Lower leg skin (tissue), 4 donors: ENCODE measurements at places on chromosomes 2 and 18. TPM values are rescaled to one million over a fixed set of nuclear protein-coding genes. Genes with fewer than 3 reads are reported as not detected.

EHBP1 gene
- 33.8 TPM for total RNA-seq

SCN9A gene
- total RNA-seq: 0.51 TPM

MC4R gene
- not detected for total RNA-seq

GPBAR1 gene
- 0.34 TPM for total RNA-seq

PCARE gene
- total RNA-seq: 0.13 TPM

DNA sequence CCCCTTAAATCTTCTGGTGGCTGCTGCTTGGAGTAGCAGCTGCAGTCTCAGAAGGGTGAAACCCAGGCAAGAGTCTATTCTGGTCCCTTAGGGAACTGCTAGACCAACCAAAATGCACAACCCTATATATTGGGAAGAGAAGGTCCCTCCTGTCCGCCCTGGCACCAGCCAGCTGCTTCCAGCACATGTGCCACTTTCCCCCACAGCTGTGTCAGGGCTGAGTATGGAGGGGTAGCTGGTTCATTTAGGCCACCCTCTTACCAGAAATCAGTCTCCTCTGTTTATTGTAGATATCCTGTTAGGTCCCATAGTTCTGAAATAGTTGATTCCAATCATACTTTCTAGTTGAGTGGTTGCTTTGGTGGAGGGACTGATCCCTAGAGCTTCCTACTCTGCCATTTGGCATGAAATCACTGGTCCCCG is 68.9 kb downstream of the BIRC6 start:
- DNase-seq: no peak

DNA sequence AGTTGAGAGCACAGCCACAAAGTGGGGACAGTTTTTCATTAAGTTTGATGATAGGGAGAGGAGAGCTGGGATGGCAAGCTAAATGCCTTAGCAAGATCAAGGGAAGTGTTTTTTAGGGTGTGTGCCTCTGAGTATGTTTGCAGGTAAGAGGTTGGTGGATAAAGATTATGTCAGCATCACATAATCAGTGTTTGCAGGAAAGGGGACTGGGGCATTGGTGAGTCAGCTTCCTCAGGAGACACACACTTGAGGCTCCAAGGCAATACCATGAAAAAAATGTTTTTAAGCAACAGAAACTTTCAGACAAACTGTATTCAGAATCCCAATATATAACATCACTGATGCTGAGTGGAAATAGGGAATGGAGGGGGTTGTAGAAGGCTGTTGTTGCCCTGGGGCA is 25.4 kb upstream of the DTNB start:
- no peak for DNase-seq

DNA sequence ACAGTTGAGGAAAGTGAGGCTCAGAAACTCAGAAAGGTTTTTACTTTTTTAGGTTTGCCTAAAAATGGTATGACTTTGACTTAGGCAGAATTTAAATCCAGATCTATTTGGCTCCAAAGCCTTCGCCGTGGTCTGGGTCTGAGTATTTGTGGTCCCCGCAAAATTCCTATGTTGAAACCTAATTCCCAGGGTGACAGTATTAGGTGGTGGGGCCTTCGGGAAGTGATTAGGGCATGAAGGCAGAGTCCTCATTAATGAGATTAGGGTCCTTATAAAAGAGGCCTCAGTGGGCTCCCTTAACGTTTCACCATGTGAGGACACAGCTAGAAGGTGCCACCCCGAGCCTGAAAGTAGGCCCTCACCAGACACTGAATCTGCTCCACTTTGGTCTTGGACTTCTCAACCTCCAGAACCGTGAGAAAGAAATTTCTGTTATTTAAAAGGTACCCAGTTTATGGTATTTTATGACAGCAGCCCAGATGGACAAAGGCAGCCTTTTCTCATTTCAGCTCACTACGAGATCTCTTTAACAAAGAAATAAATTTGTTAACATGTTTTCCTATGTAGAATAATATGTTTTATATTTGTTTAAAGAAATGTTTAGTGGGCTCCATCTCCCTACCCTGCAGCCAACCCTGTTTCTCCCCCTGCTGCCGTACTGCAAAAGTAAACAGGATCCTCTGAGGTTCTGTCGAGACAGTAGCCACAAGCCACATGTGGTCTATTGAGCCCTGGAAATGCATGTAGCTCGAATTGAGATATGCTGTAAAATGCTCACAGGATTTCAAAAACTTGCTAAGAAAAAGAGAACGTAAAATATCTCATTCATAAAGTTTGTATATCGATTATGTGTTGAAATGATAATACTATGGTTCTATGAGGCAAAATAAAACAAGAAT is 80.6 kb downstream of the MOGAT1 start:
- DNase-seq: no peak

GRCh38 chr2:238866656-238867277 is 18.9 kb downstream of the TWIST2 start:
- peak; percentile 82 for DNase-seq

DNA sequence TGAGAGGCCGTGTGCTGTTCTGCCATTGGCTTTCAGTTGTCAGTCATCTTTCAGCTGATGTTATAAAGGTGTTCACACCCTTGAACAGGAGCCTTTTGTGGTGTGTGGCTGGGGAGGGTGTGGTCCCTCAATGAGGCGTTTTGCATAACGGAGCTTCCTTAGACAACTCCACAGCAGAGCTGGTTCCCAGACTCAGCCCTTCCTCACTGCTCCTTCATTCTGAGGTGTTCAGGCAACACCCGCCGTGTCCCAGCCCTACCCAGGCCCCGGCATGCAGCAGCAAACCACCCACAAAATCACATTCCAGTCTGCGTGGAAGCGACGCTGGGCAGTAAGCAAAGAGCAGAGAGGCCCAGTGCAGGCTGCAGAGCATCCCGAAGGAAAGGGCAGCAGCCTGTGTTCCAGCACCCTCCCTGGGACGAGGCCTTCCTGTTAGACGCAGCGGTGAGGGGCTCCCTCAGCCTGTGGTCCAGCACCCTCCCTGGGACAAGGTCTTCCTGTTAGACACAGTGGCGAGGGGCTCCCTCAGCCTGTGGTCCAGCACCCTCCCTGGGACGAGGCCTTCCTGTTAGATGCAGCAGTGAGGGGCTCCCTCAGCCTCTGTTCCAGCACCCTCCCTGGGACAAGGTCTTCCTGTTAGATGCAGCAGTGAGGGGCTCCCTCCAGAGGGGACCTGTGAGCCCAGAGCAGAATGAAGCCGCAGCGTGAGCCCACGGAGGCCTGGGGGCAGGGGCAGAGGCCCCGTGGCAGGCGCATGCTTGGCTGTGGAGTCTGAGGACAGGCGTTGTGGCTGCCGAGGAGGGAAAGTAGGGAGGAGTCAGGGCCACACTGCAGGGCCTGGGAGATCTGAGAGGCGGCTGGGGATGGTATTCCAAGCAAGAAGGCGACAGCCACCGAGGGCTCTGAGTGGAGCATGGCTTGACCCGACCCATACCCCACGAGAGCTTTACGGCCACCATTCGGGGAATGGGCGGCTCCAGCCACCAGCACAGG is 201.8 kb upstream of the HDAC4 start:
- DNase-seq: no peak

DNA sequence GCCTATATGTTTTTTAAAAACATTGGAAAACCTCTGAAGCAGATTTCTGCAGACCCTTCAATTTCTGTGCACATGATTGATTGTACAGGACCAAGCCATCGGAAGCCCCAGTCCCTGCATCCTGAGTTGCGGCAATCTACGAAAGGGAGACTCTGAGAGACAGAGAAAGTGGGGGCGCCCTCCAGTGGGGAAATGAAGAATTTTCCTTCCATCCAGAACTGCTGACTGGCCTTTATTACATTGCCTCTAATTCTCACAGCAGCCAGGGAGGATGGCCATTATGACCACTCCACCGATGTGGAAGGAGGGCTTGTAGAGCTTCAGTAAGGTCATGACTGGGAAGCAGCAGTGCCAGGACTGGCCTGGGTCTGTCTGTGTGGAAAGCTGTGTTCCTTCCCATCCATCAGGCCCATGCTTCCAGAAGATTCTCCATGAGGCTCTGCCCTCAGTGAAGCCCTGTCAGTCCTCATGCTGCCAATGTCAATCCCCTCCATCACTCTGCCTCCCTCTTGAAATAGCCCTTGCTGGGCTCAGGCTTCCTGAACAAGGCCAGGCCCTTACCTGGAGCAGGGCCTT is 20.0 kb upstream of the RESP18 start:
- peak; percentile 37 for DNase-seq

- no peak for DNase-seq
Observed at GRCh38 chr2:132037527-132038178, 124.1 kb downstream of the ANKRD30BL start.

GRCh38 chr18:2508155-2508554 is 63.1 kb downstream of the METTL4 start:
- DNase-seq: no peak

- DNase-seq: no peak
Observed at GRCh38 chr2:60437080-60437696, 116.3 kb downstream of the BCL11A start.

DNA sequence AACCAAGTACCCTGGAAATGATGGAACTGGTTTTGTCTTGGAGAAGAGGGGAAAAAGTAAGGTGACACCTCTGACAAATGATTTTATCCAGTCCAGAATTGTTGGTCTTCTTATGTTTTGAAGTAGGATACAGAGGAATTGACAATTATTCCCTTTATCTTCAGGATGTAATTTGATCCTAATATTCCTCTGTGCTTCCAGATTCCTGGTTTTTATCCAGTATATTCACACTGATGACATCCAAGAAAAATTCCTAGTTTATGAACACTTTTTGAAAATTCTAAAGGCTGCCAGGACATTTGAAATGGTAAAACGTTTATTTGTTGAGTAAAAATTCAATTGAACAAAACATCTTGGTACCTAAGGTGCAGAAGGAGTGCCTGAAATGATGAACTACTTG is 22.2 kb upstream of the ETAA1 start:
- no peak for DNase-seq

DNA sequence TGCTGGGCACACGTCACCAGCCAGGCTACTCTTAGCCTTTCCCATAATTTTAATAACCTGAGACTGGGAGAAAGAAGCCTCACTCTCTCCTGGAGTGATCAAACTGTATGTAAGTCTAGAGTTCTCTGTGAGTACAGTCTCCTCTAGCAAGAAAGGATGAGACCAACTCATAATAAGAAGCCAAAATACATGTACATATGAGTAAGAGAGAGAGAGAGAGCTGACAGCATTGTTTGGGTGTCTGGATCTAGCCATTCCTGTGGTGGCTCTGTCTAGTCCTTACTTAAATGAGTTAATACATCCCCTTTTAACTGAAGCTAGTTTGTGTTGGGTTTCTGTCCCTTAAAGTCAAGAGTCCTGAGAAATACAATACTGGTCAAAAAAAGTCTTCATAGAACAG is 26.0 kb upstream of the ANXA4 start:
- DNase-seq: no peak

GRCh38 chr2:241047253-241048010 is 49.0 kb downstream of the SNED1 start:
- DNase-seq: no peak

DNA sequence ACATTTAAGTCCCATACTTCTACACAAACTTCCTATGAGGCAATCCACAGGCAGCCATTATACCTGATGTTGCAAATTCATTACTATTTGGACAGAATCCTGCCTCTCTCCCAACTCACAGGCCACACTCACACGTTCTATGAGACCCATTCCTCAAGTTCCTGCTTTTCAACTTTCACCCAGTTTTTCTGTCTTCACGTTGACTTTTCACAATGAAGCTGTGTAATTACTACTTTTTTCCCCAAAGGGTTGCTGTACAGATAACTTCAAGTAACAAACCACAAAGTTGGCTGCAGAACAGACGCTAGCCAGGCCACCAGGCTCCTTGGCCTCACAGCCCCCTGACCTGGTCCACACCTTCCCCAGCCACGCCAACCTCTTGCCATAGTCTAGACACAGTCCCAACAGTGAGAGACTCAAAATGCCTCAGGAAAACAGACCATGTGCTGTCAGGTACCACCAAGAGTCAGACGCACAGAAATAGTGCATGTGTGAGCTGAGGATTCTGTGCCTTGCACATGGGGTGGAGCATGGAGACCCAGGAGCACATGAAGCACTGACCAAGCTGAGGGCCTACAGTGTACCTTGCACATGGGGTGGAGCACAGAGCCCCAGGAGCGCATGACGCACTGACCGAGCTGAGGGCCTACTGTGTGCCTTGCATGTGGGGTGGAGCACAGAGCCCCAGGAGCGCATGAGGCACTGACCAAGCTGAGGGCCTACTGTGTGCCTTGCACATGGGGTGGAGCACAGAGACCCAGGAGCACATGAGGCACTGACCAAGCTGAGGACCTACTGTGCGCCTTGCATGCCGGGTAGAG is 61.0 kb downstream of the EIPR1 start:
- DNase-seq: no peak

GRCh38 chr18:34932792-34933466 is 108.3 kb upstream of the MAPRE2 start:
- DNase-seq: no peak

- no peak for DNase-seq
Observed at GRCh38 chr2:118830118-118830517, 17.3 kb downstream of the EN1 start.

GRCh38 chr2:149816756-149817551 is 229.4 kb upstream of the MMADHC start:
- no peak for DNase-seq

- no peak for DNase-seq
Observed at GRCh38 chr2:217064234-217065011, 204.6 kb upstream of the TNP1 start.

GRCh38 chr2:58612973-58613372 is 371.8 kb upstream of the FANCL start:
- no peak for DNase-seq

DNA sequence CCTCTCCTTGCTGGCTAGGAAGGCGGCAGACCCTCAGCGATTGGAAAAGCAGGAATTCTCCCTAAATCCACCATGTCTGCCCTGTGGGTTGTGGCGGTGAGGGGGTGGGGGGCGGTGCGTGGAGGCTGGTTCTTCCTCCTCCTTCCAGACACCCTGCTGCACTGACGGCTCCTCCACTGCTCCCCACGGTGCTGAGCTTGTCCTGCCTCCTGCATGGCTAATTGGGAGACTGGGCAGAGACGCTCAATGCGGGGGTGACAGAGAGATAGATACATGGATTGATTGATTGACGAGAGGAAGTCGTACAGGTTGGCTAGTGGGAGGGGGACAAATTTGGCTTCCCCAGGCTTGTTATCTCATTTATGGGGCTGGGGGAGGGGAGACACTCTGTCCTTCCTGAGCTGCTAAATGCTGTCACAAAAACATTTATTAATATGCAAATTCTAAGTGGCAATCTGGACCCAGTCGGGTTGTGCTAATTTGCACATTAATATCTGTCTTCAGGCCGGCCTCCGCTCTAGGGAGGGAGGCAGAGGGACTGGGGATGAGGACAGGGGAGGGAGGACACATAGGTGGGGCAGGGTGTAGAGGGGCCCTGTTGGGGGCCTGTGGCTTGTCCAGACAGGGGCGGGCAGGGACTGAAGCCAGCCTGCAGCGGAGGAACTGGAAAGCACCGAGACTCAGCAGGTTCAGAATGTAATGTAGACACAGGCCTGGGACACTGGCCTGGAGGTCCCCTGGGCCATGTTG is 181.6 kb downstream of the CELF4 start:
- no peak for DNase-seq

- DNase-seq: no peak
Observed at GRCh38 chr18:38940863-38941531, 1375.4 kb upstream of the CELF4 start.

- no peak for DNase-seq
Observed at GRCh38 chr2:70831861-70832260, 3.8 kb downstream of the CD207 start.
